Right cardiac atrium (tissue), 5 donors: ENCODE measurements at places on chromosomes 7 and 10.

- no peak for DNase-seq
Observed at GRCh38 chr7:21300692-21301091, 127.2 kb upstream of the SP4 start.

- DNase-seq: peak; percentile 82
Observed at GRCh38 chr10:112792487-112793201, 157.4 kb upstream of the TCF7L2 start.

- DNase-seq: peak; percentile 85
Observed at GRCh38 chr10:24952143-24952706, at the start of gene PRTFDC1. Gene PRTFDC1, minus strand, starts transcription at chr10:24952606. Its CDS starts 31 bp downstream, at chr10:24952575.

GRCh38 chr7:86844608-86845007 is 200.9 kb downstream of the GRM3 start:
- no peak for DNase-seq

GRCh38 chr7:22900784-22901183 is 78.1 kb upstream of the TOMM7 start:
- no peak for DNase-seq

GRCh38 chr10:49184642-49185111 is 3.5 kb downstream of the TMEM273 start:
- DNase-seq: no peak

DNA sequence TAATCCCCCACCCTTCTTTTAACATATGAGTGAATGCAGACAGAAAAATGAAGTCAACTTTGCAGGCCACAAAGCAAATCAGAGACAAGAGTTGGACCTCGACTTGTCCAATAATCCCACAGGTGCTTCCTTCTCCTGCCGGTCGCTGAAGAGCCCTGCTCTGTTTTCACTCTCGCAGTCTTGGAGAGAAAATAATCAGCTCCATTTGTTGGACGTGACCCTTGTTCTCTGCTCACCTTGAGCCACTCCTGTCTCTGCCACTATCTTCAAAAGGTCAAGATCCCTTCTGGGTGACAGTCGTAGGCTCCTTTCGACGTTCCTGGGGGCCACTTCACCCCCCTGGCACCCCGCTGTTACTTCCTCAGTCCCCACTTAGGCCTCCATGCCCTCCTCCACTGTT is 2.8 kb upstream of the KLF6 start:
- no peak for DNase-seq

- no peak for DNase-seq
Observed at GRCh38 chr7:155306673-155307470, 9.2 kb downstream of the INSIG1 start.

- DNase-seq: no peak
Observed at GRCh38 chr7:148799893-148800555, 84.1 kb downstream of the EZH2 start.
